IMR-90 (cell line): ENCODE measurements at places on chromosomes 3 and 15. TPM values are rescaled to one million over a fixed set of nuclear protein-coding genes. Genes with fewer than 3 reads are reported as not detected.
A peak's percentile ranks its signal among the peaks of the same experiment; 100 is the strongest.

GRCh38 chr3:130971208-130971607 is 55.4 kb downstream of the ASTE1 start:
- peak; percentile 58 for DNase-seq

- DNase-seq = peak; percentile 79
Observed at GRCh38 chr3:132606085-132606484, 9.0 kb downstream of the ACKR4 start.

Gene EXD1
- not detected in 2 replicates for polyA plus RNA-seq

- DNase-seq = no peak
Observed at GRCh38 chr3:127458696-127459604, 131.6 kb downstream of the TPRA1 start.

GRCh38 chr3:154235330-154235729 is 89.0 kb downstream of the DHX36 start:
- DNase-seq = peak; percentile 61

DNA sequence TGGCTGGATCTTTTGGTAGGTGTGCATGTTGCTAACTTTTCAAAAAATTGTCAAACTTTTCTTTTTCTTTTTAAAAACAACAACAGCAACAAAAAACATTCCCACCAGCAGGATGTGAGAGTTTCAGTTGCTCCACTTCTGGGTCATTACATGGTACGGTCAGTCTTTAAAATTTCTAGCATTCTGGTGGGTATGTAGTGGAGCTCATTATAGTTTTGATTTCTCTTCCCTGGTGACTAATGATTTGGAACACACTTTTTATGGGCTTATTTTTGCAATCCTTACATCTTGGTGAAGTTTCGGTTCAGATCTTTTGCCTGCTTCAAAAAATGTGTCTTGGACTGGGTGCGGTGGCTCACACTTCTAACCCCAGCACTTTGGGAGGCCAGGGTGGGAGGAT is 19.3 kb downstream of the ATP1B3 start:
- DNase-seq = no peak

GRCh38 chr3:138768125-138768524 is 66.6 kb downstream of the PIK3CB start:
- no peak for DNase-seq
